ENCODE measurements at places on chromosomes 13 and 19.

DNA sequence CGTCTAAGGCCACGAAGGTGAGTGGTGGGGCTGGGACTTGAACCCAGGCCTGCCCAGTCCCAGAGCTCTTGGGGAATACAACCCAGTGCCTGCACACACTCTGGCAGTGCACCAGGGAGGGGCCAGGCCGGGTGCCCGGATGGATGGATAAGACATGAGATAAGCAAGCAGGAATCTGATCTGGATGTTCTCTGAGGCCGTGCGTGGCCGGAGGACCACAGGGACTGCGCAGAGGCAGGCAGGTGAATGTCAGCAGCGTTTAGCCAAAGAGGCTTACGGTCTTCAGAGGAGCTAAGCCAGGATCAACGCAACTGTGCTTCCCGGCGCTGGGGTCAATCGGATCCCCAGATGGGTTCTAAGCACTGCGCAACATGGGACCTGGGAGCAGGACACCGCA, 1.5 kb downstream of the ZNF787 start:
- DNase-seq: no peak

DNA sequence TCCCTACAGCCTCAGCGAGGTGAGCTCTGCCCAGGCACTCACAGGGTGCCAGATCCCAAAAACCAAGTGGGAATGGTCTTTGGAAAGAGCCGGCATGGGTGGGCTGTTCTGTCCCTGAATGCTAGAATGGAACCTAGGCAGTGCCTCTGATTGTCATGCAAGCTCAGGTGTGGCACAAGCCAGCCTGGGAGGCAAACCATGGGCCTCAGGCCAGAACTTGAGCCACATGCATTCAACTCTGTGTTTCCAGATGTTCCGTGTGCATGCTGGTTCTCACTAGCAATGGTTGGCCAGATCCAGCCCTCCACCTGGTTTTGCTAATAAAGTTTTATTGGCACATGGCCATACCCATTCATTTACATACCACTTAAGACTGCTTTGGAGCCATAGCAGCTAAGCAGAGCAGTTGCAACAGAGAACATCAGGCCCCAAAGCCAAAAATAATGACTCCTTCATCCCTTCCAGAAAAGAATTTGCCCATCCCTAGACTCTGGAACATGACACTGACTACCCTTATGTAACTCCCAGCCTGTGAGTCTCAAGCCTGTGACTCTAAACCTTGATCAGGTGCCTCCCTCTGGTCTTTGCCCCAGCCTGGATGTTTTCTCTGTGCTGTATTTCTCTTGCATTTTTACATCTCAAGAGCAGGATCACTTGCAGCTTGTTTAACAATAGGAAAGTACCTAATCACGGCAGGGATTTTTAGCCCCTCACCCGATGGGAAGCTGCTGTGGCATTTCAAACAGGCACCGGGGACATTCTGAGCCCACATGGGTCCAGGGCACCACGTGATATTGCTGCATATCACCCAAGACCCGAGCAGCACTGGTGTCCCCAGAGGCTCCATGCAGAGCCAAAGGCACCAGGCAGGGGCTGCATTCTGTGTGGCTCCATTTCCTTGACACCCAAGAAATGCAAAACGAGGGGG, 55.4 kb upstream of the USE1 start:
- DNase-seq: no peak

- no peak for DNase-seq
Observed at GRCh38 chr19:29016353-29016752, 196.6 kb downstream of the UQCRFS1 start.

- no peak for DNase-seq
Observed at GRCh38 chr13:89034015-89034414, 1362.8 kb downstream of the SLITRK5 start.

DNA sequence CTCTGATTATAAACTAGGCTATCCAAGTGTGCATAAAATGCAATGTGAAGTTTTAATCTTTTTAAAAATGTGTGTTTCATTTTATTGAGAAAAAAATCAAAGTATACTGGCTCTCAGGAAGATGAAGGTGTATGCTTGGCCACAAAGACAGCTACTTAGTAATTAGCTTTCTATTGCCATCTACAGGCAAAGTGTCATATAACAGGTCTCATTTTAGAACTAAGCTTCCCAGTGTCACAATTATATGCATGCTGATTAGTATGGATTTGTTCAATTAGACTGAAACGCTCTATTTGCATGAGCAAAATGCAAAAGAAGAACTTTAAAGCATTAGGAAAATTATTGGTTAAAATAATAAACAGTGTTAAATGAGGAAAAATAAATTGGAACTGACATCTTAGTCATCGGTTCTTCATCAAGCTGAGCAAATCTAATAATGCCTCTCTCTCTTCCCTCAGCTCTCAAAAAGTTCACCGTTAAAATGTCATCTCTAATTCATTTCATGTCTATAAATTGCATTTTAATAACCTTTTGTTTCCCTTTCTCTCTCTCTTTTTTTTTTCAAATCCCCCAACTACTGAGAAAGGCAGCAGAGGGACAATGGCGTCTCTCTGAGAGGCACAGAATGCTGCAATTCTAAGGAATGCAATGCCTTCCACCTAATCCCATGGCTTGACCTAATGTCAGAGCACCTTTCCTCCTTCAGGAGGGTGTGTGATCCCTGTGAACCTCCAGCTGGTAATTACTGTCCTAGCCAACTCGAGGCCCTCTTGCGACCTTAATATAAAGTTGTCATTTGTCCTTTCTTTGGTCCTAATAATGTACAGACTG, 313.1 kb upstream of the MAB21L1 start:
- DNase-seq: no peak

DNA sequence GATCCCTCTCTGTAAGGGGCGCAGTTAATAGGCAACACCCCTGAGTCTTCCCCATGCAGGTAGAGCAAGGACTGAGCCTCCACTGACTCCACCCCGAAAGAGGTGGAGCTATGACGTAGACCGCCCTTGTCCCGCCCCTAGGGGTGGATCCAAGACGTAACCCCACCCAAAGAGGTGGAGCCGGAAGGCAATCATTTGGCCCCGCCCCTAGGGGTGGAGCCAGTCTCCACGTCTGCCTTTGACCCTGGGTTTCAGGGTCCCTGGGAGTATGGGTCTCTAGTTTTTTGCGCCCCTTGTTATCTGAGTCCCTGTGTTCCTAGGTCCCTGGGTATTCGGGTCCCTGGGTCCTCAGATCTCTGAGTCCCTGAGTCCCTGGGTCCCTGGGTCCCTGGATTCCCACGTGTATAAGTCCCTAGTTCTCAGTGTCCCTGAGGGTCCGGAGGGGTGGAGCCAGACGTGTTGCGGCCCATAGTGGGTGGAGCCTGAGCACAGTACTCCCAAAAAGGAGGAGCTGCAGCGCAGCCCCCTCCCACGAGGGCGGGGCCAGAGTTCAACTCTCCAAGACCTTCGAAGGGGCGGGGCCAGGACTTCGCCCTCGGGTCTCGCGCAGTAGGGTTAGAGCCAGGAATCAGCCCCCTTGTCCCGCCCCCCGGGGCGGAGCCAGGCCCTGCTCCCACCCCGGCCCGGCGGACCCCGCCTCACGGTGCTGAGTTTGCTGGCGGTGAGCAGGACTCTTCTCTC, 5.3 kb downstream of the DENND1C start:
- peak; percentile 22 for DNase-seq

Measured in C1 segment of cervical spinal cord (tissue), 14 donors.